Upper lobe of right lung (tissue), 1 donor: ENCODE measurements at places on chromosomes 13 and 19. TPM values are rescaled to one million over a fixed set of nuclear protein-coding genes. Genes with fewer than 3 reads are reported as not detected.
A peak's percentile ranks its signal among the peaks of the same experiment; 100 is the strongest.

OR7D2 gene
- total RNA-seq, result 0.52 TPM

ZNF285 gene
- 2.0 TPM for total RNA-seq

PBX4 gene
- 3.4 TPM for total RNA-seq

SSC5D gene
- 6.0 TPM for total RNA-seq

PLK5 gene
- not detected for total RNA-seq

LRRC63 gene
- total RNA-seq, result 0.29 TPM

DNA sequence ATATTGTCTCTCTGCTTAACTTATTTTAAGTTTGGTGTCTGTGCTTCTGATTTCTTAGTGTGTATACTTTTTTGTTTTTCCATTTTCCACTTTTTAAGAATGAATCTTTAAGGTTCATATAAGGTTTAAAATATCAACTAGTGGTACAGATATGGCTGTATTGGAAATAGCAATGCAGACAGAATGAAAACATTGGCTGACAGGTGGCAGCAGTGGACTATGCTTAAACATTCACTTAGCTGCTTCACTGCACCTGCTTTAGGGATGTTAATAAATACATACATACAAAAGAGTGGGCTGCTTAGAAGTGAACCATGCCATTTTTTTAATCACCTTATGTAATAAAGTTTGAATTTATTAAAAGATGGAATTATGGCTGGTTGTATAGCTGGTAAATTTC, 27.3 kb downstream of the TM9SF2 start:
- H3K4me3 ChIP-seq, result no peak overlapping the region
- peaks cover 43% of the 10 kb centered on the region for H3K36me3 ChIP-seq
- no peak for DNase-seq
- no peaks in the 10 kb centered on the region for H3K27me3 ChIP-seq

- no peaks in the 10 kb centered on the region for H3K27me3 ChIP-seq
- H3K36me3 ChIP-seq, result no peaks in the 10 kb centered on the region
- peak overlapping the region; percentile 52 for H3K4me3 ChIP-seq
- H3K4me1 ChIP-seq, result no peaks in the 10 kb centered on the region
These were observed 75.4 kb downstream of the PEG3 start for GRCh38 chr19:56765137-56765536.

DNA sequence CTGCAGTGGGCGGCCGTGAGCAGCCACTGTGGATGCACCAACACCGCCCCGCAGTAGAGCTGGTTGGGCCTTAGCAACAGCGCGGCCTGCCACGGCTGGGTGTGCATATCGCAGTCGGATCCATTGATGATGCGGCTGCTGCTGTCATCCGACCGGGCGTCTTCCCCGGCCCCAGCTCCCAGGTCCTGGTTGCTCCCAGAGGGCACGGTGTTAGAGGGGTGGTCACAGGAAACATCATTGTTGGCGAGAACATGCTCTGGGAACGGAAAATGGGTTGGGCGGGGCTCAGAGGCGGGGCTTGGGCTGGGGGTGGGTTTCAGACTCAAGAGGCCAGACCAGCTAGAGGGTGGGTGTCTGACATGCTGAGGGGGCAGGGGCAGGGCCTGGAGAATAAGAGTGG, 3.0 kb downstream of the KLK5 start:
- peaks cover 6% of the 10 kb centered on the region for H3K27me3 ChIP-seq
- H3K4me3 ChIP-seq, result no peak overlapping the region
- no peaks in the 10 kb centered on the region for H3K36me3 ChIP-seq
- H3K4me1 ChIP-seq, result no peaks in the 10 kb centered on the region

DNA sequence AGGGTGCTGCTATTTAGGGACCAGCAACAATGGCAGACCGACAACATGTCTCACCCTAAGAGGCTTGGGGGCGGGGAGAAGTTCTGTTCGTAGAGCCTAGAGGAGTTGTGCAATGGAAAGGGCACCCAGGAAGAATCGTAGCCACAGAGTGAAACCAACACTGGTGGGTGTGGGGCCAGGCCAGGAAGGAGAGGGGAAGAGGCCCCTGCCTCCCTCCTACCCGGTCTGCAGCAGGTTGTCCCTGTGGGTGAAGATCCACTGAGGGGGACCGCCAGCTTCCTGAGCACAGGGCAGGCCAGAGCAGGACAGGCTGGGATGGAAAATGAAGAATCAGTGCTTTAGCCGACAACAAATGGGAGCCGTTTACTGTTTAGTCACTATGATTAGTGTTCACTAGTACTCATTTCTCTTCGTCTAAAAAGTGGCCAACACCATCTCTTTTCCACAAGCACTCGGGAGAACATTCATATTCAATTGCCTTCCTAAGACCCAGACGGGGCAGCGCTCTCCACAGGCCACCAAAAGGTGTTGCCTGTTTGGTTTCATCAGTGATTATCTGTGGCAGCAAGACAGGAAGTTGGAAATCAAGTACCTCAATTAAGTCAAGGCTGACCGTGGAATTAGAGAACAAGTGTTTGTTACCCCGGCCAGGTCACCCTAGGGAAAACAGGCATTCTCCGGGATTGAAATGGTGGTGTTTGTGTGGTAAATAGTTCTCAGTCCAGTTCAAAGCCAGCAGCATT, 1.1 kb upstream of the ATP11A start:
- H3K4me1 ChIP-seq, result peaks cover 33% of the 10 kb centered on the region
- DNase-seq, result peak; percentile 88
- H3K4me3 ChIP-seq, result peak overlapping the region; percentile 95
- no peaks in the 10 kb centered on the region for H3K36me3 ChIP-seq
- H3K27ac ChIP-seq, result peak overlapping the region; percentile 97

GRCh38 chr13:45258334-45258675, 57.5 kb upstream of the KCTD4 start:
- H3K27ac ChIP-seq, result no peak overlapping the region
- no peaks in the 10 kb centered on the region for H3K27me3 ChIP-seq
- no peak overlapping the region for H3K4me3 ChIP-seq
- peaks cover 4% of the 10 kb centered on the region for H3K36me3 ChIP-seq
- H3K4me1 ChIP-seq, result peaks cover 7% of the 10 kb centered on the region

DNA sequence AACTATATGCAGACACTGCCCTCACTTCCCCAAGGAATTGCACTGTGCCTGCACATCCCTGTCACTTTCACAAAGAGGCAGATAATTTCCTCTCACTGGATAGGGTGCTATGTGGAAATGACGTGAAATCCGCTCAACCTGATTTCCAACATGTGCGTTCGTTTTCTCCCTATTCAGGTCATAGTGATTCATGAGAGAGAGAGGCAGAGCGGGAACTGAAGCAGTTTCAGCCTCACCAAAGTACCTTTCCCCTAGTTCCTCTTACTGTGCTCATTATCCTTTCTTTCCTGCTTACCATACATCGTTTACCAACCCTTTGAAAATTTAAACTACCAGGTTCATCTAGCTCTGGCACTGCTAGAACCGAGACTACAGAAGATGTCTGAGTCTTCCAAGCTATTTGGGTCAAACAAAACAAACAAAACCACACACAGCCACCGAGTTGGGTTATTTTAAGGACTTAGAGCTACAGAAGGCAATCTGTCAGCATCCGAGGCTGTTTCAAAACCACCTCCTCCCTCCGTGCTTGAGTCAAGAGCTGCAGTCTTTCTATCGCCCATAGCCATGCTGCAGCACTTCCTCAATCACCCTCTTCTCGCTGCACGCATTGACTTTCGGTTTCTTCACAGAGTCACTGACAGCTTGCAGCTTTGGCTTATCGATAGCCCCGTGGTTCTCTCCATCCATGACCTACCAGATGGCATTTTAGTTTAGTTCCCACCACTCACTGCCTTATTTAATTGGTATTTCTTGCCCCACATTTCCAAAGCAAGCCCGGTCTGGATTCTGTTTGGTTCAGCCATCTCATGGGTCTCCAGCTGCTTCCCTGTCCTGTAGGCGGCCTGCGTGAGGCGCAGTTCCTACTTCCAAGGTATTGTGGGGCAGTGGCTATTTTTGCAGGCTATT, 1395.8 kb downstream of the EFNB2 start:
- peak overlapping the region; percentile 50 for H3K4me3 ChIP-seq
- no peaks in the 10 kb centered on the region for H3K4me1 ChIP-seq
- peak overlapping the region; percentile 77 for H3K27ac ChIP-seq
- no peaks in the 10 kb centered on the region for H3K36me3 ChIP-seq
- DNase-seq, result peak; percentile 78

- DNase-seq, result no peak
- H3K27ac ChIP-seq, result no peak overlapping the region
These were observed 24.2 kb downstream of the ELAVL1 start for GRCh38 chr19:7981199-7981598.

- no peaks in the 10 kb centered on the region for H3K36me3 ChIP-seq
- H3K4me1 ChIP-seq, result peaks cover 4% of the 10 kb centered on the region
- H3K27ac ChIP-seq, result no peak overlapping the region
- H3K27me3 ChIP-seq, result no peaks in the 10 kb centered on the region
- DNase-seq, result no peak
These were observed 113.1 kb downstream of the GNG7 start for GRCh38 chr19:2589441-2589840.

DNA sequence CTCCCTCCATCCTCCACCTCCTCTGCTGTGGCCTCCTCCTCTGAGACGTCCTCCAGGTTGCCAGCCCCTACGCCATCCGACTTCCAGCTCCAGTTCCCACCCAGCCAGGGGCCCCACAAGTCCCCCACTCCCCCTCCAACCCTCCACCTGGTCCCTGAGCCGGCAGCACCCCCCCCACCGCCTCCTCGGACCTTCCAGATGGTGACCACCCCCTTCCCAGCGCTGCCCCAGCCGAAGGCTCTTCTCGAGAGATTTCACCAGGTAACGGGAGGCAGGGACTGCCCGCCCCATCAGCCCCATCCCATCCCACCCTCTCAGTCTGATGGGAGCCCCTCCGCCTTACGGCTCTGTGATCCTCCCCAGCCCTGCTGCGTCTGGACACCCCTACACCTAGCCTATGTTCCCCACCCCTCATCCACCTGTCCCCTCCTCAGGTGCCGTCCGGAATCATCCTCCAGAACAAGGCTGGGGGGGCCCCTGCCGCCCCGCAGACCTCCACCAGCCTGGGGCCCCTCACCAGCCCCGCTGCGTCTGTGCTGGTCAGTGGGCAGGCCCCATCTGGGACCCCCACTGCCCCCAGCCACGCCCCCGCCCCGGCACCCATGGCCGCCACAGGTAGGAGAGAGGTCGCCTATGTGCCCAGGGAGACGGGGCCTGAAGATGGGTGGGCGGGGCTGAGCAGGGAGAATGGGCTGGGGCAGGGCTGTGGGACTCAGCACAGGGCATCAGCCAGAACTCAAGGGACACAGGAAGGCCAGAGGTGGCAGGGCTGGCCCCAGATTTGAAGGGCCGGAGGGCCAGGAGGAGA, 18.6 kb upstream of the EHD2 start:
- H3K27ac ChIP-seq, result no peak overlapping the region
- H3K4me1 ChIP-seq, result no peaks in the 10 kb centered on the region
- H3K36me3 ChIP-seq, result peaks cover 32% of the 10 kb centered on the region
- DNase-seq, result no peak
- no peak overlapping the region for H3K4me3 ChIP-seq

DNA sequence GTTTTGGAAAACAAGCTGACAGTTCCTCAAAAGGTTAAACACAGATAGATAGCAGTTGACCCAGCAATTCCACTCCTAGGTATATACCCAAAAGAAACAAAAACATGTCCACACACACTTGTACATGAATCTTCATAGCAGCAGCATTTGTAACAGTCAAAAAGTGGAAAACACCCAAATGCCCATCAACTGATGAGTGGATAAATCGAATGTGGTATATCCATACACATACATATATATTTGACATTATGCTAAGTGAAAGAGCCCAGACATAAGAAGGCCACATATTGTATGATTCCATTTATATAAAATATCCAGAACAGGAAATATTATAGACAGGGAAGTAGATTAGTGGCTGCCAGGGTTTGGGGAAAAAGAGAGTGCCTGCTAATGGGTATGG, 7.9 kb upstream of the HMGB1 start:
- DNase-seq, result no peak
- H3K36me3 ChIP-seq, result no peaks in the 10 kb centered on the region
- no peak overlapping the region for H3K4me3 ChIP-seq
- no peaks in the 10 kb centered on the region for H3K27me3 ChIP-seq
- H3K4me1 ChIP-seq, result no peaks in the 10 kb centered on the region
- no peak overlapping the region for H3K27ac ChIP-seq

GRCh38 chr19:18839465-18840287, 7.9 kb downstream of the UPF1 start:
- no peaks in the 10 kb centered on the region for H3K27me3 ChIP-seq
- peaks cover 82% of the 10 kb centered on the region for H3K4me1 ChIP-seq
- no peak overlapping the region for H3K4me3 ChIP-seq
- H3K36me3 ChIP-seq, result peaks cover 6% of the 10 kb centered on the region

- H3K4me3 ChIP-seq, result no peak overlapping the region
- H3K4me1 ChIP-seq, result no peaks in the 10 kb centered on the region
- DNase-seq, result no peak
- no peak overlapping the region for H3K27ac ChIP-seq
- H3K27me3 ChIP-seq, result no peaks in the 10 kb centered on the region
These were observed 195.0 kb upstream of the ATXN8OS start for GRCh38 chr13:69912630-69913029.

- H3K27ac ChIP-seq, result peak overlapping the region; percentile 30
- H3K36me3 ChIP-seq, result peaks cover 5% of the 10 kb centered on the region
- no peak for DNase-seq
- no peak overlapping the region for H3K4me3 ChIP-seq
These were observed 24.2 kb upstream of the C13orf46 start for GRCh38 chr13:113997845-113998751.

GRCh38 chr19:17101686-17102628, 26.4 kb downstream of the MYO9B start:
- peaks cover 38% of the 10 kb centered on the region for H3K36me3 ChIP-seq
- H3K27me3 ChIP-seq, result no peaks in the 10 kb centered on the region
- H3K4me3 ChIP-seq, result no peak overlapping the region
- H3K27ac ChIP-seq, result no peak overlapping the region
- no peak for DNase-seq

DNA sequence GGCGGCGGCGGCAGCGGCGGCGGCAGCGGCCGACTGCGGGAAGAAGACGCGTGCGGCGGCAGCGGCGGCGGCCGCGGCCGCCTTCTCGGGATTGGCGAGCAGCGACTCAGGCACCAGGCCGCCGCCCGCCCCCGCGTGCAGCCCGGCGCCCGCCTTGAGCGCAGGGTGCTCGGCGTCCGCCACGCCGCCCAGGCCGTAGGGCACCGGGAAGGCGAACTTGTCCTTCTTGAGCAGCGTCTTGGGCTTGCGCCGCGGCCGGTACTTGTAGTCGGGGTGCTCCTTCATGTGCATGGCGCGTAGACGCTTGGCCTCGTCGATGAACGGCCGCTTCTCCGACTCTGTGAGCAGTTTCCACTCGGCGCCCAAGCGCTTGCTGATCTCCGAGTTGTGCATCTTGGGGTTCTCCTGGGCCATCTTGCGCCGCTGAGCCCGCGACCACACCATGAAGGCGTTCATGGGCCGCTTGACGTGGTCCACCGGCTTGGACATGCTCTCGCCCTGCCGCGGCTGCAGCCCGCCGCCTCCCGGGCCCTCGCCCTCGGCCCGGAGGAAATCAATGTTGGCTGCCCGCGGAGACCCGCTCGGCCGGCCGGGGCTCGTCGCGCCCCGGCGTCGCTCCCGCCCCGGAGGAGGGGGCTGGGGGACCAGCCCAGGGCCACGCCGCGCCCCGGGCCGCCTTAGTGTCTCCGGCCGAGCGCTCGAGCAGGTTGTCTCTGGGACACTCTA, 621 bp downstream of the SOX21 start:
- peak overlapping the region; percentile 30 for H3K4me3 ChIP-seq
- peak; percentile 67 for DNase-seq
- H3K27me3 ChIP-seq, result peaks cover 94% of the 10 kb centered on the region
- no peak overlapping the region for H3K27ac ChIP-seq
- H3K4me1 ChIP-seq, result peaks cover 25% of the 10 kb centered on the region

GRCh38 chr19:33323093-33323820, 20.9 kb upstream of the CEBPA start:
- H3K4me3 ChIP-seq, result no peak overlapping the region
- no peaks in the 10 kb centered on the region for H3K27me3 ChIP-seq
- no peak for DNase-seq
- no peaks in the 10 kb centered on the region for H3K36me3 ChIP-seq
